ENCODE measurements at places on chromosomes 4 and X.

- DNase-seq, result no peak
These were observed 14.8 kb downstream of the AMTN start for GRCh38 chr4:70533211-70533610.

GRCh38 chr4:57249083-57249482, 138.9 kb upstream of the IGFBP7 start:
- no peak for DNase-seq

- no peak for DNase-seq
These were observed 14.4 kb downstream of the MCUB start for GRCh38 chr4:109574443-109574850.

GRCh38 chr4:121900132-121900983, 30.1 kb upstream of the BBS7 start:
- DNase-seq, result peak; percentile 87

DNA sequence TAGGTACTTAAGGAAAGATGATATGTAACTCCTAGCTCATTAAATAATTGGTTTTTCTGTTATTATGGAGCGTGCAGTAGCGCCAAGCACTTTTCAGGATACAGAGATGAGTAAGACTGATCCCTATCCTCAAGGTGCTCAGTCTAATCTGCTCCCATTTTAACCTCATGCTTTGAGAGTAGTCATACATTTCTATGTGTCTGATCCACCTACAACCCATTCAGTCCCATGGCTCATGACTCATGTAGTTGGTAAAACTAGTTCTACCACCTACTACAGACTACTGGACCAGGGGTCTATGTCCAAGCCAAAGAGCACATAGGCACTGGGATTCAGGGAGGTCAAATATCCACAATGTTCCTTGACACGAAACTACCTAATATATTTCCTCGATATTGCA, 60.8 kb downstream of the TMEM154 start:
- no peak for DNase-seq

GRCh38 chrX:10545882-10546281, 74.5 kb downstream of the MID1 start:
- DNase-seq, result no peak

GRCh38 chrX:107429090-107429489, 20.4 kb upstream of the FRMPD3 start:
- no peak for DNase-seq

DNA sequence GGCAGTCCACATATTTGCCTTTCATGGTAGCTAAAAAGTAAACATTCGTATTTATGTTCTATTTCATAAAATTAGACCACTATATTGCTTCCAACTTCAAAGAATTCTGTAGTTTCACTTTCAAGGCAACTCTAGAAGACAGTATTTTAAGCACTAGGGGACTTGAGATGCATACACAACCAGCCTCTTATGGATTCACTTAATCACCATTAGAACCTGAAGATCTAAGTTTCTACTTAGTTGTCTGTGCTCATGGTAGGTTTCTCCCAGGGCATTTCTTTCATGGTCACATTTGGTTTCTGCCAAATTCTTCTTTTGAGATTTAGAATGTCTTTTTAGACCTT, 209.9 kb upstream of the HCCS start:
- no peak for DNase-seq

DNA sequence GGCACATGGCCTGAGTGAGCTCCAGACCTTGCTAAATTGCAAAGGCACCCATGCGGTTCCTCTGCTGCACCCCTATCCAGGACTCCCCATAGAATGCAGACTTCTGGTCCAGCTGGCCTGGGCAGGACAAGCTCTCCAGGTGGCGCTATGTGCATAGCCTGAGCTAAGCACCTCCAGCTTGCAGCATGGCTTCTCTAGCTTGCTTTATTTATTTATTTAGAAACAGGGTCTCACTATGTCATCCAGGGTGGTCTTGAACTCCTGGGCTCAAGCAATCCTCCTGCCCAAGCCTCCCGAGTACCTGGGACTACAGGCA, 5.5 kb upstream of the WFS1 start:
- peak; percentile 48 for DNase-seq

GRCh38 chr4:69951602-69952001, 13.9 kb downstream of the CSN2 start:
- DNase-seq, result no peak
